ENCODE measurements at places on chromosomes 7 and 10. TPM values are rescaled to one million over a fixed set of nuclear protein-coding genes. Genes with fewer than 3 reads are reported as not detected.

DNA sequence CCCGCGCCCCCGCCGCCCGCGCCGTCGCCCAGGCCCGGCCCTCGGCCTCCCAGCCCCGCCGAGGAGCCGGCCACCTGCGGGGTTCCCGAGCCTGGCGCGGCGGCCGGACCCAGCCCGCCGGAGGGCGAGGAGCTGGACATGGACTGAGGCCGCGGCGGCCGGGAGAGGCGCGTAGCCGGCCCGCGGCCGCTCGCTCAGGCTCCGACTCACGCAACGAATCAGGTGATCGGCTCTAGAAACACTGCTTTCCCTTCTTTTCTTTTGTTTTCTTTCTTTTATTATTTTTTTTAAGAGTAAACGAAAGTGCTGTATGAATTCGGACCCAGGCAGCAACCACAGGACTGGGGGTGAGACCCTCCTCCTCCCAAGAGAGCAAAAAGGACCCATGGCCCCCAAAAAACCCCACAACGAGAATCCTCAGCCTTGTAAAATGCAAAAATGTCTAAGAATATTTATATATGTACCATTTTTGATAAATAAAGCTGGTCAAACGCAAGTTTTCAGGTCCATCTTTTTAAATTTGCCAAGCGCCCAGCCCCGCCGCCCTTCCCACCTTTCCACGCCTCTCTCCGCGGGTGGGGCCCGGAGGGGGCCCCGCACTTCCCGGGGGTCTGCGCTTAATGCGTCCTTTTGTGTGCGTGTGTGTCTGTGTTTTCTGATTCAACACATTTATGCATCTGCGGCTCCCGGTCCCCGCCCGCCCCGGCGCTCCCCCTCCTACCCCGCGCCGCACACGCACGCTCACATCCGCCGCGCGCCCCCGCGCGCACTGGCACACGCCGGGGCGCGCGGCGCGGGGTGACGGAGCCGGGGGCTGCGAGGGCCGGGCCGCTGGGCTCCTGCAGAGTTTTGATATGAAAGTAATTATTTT lies 4.4 kb downstream of the UNCX start:
- no peak overlapping the region for H3K4me3 ChIP-seq
- peaks cover 46% of the 10 kb centered on the region for H3K27me3 ChIP-seq
- no peak for DNase-seq
- no peak overlapping the region for H3K27ac ChIP-seq
- no peaks in the 10 kb centered on the region for H3K4me1 ChIP-seq
- H3K36me3 ChIP-seq: no peaks in the 10 kb centered on the region

- peaks cover 2% of the 10 kb centered on the region for H3K4me1 ChIP-seq
- H3K27me3 ChIP-seq: peaks cover 7% of the 10 kb centered on the region
- H3K36me3 ChIP-seq: peaks cover 21% of the 10 kb centered on the region
Observed at GRCh38 chr10:98252464-98252863, 15.5 kb downstream of the LOXL4 start.

- peak overlapping the region; percentile 85 for H3K4me3 ChIP-seq
- H3K27me3 ChIP-seq: peaks cover 39% of the 10 kb centered on the region
- no peak for DNase-seq
- no peak overlapping the region for H3K27ac ChIP-seq
Observed at GRCh38 chr10:96719850-96720421, 378 bp downstream of the PIK3AP1 start.

DNA sequence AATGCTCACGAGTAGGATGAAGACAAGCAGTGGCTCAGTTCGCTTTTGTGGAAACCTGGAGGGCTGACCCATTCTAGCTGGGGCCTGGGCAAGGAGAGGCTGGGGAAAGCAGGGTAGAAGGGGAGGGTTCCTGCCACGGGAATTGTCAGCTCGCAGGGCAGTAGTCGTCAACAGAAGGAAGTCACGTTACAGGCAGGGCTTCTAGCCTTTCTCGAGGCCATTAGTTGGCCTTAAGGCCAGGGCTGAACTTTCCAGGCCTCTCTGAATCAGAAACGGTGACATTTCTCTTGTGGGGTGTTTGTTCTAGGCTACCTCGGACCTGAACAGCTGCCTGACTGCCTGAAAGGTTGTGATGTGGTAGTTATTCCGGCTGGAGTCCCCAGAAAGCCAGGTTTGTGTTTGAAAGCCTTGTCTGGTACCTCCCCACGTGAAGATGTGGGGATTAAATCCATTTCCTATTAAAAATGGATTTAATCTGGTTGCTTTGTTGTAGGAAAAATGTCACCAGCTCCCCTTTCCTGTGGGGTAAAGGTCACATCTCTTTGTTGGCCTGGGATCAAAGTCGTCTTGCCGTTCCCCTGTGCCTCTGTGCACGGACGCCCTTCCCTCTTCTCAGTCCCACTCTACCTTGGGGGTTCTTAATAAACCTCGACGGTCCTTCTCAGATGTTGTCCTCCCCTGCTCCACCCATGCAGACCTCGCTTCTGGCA lies 9.4 kb downstream of the MDH2 start:
- H3K27me3 ChIP-seq: no peaks in the 10 kb centered on the region
- peaks cover 25% of the 10 kb centered on the region for H3K4me1 ChIP-seq
- H3K4me3 ChIP-seq: no peak overlapping the region
- peaks cover 14% of the 10 kb centered on the region for H3K36me3 ChIP-seq

- peaks cover 63% of the 10 kb centered on the region for H3K36me3 ChIP-seq
- peaks cover 39% of the 10 kb centered on the region for H3K4me1 ChIP-seq
- H3K4me3 ChIP-seq: peak overlapping the region; percentile 40
- H3K27me3 ChIP-seq: no peaks in the 10 kb centered on the region
Observed at GRCh38 chr7:99623702-99624447, 7.1 kb downstream of the ZSCAN25 start.

DNA sequence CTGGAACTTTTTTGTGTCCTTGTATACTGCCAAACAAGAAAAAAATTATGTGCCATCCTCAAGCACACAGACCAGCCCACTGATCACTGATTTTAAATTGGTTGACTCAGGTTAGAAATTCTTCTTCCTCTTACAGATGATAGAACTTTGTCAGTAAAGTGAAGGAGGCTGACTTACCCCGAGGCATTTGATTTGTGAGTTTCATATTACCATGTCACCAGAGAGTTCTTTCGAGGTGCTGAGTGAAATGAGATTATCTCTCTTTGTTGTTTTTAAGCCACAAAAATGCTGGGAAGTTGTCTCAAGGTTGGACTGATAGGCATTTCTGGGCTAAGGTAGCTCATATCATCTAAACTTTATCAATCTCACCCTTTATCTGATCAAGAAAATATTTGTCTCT lies 78.8 kb upstream of the FAM180A start:
- peaks cover 30% of the 10 kb centered on the region for H3K27me3 ChIP-seq
- DNase-seq: no peak
- H3K36me3 ChIP-seq: no peaks in the 10 kb centered on the region
- no peak overlapping the region for H3K4me3 ChIP-seq
- no peak overlapping the region for H3K27ac ChIP-seq
- H3K4me1 ChIP-seq: no peaks in the 10 kb centered on the region

- no peaks in the 10 kb centered on the region for H3K36me3 ChIP-seq
- H3K27ac ChIP-seq: no peak overlapping the region
- peaks cover 17% of the 10 kb centered on the region for H3K27me3 ChIP-seq
Observed at GRCh38 chr10:67771200-67771599, 66.8 kb downstream of the DNAJC12 start.

GRCh38 chr10:61992671-61993668 lies 91.5 kb downstream of the ARID5B start:
- no peaks in the 10 kb centered on the region for H3K27me3 ChIP-seq
- peak overlapping the region; percentile 78 for H3K4me3 ChIP-seq
- peaks cover 65% of the 10 kb centered on the region for H3K4me1 ChIP-seq
- DNase-seq: peak; percentile 84

- H3K4me1 ChIP-seq: no peaks in the 10 kb centered on the region
- H3K36me3 ChIP-seq: no peaks in the 10 kb centered on the region
- no peak for DNase-seq
- H3K27me3 ChIP-seq: peaks cover 30% of the 10 kb centered on the region
- no peak overlapping the region for H3K4me3 ChIP-seq
Observed at GRCh38 chr10:80356989-80357850, 639 bp downstream of the DYDC2 start.

GRCh38 chr7:36395171-36395894 lies 5.7 kb downstream of the ANLN start:
- no peak overlapping the region for H3K4me3 ChIP-seq
- no peak for DNase-seq
- H3K27me3 ChIP-seq: peaks cover 2% of the 10 kb centered on the region
- peaks cover 84% of the 10 kb centered on the region for H3K4me1 ChIP-seq
- peak overlapping the region; percentile 42 for H3K27ac ChIP-seq
- H3K36me3 ChIP-seq: peaks cover 63% of the 10 kb centered on the region

DNA sequence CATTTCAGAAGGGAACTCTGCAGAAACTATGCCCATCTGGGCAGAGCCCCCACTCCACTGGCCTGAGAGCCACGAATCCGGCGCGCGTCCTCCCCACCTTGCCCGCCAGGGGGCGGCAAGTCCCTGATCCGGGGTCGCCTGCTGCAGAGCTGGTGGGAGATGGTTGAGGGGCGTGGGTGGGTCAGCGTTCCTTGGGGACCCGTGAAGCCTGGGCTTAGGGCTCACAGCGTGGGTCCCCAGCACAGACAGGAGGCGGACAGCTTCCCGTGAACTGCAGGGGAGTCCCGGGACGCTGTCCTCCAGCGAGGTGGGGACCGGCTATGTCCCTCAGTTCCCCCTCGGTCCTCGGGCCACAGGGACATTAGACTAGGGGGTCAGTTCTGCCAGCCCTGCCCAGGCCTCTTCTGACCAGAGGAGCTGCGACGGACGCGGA lies 585 bp upstream of the POP7 start:
- peak; percentile 36 for DNase-seq
- peaks cover 6% of the 10 kb centered on the region for H3K36me3 ChIP-seq
- H3K27me3 ChIP-seq: peaks cover 4% of the 10 kb centered on the region

DNA sequence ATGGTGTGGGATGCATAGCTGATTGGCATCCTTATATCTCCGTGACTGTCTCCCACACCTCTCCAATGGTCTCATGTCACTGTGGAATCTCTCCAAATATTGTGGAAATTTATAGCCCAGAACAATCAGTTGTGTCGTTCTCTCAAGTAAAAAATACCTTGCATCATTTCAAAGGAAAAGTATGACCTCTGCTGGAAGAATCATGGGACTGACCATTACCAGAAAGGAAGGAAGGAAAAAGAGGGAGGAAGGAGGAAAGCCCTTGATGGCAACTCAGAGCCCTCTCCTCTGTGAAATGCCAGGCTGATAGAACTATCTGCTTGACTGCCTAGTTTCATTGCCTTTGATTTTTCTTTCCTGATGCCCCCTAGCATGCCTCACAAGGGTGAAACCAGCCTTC lies 76.3 kb downstream of the FOXI2 start:
- H3K27me3 ChIP-seq: no peaks in the 10 kb centered on the region
- no peak overlapping the region for H3K4me3 ChIP-seq
- DNase-seq: no peak
- H3K4me1 ChIP-seq: no peaks in the 10 kb centered on the region
- no peaks in the 10 kb centered on the region for H3K36me3 ChIP-seq

- H3K27ac ChIP-seq: no peak overlapping the region
- H3K27me3 ChIP-seq: peaks cover 12% of the 10 kb centered on the region
- no peaks in the 10 kb centered on the region for H3K36me3 ChIP-seq
- no peak for DNase-seq
Observed at GRCh38 chr10:69048103-69048502, 39.8 kb upstream of the SRGN start.

Gene HTRA1
- total RNA-seq: 52.6 TPM

Gene NXPH1
- total RNA-seq: not detected

Gene PNLIPRP3
- total RNA-seq: not detected

Gene NRAP
- total RNA-seq: not detected

Gene UNC5B
- 11.8 TPM for total RNA-seq

Gene AKR1C1
- 2.6 TPM for total RNA-seq
